CD4-positive, alpha-beta T cell treated with Interleukin-12 subunit alpha and Interleukin-12 subunit beta, for 1 hour (primary cell): ENCODE measurements at places on chromosomes 7 and 10.
A peak's percentile ranks its signal among the peaks of the same experiment; 100 is the strongest.

- DNase-seq: no peak
Observed at GRCh38 chr10:71835671-71836595, 15.1 kb downstream of the PSAP start.

DNA sequence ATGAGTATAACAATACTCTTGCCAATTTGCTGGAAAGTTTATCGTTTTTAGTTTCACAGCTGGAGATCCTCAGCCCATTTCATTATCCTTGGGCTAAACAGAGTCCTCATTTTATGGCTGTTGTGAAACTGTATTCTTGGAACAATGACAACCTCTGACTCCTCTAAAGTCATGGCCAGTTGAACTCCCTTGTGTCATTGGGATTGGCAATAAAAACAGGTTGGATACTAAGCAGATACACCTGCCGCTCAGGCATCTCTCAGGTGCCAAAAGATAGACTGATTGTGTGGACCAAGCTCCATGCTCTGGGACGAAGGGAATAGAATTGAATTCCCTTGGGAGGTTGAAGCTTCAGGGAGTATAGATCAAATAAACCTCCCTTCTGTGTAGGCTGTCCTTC, 182.2 kb downstream of the WDR11 start:
- no peak for DNase-seq

DNA sequence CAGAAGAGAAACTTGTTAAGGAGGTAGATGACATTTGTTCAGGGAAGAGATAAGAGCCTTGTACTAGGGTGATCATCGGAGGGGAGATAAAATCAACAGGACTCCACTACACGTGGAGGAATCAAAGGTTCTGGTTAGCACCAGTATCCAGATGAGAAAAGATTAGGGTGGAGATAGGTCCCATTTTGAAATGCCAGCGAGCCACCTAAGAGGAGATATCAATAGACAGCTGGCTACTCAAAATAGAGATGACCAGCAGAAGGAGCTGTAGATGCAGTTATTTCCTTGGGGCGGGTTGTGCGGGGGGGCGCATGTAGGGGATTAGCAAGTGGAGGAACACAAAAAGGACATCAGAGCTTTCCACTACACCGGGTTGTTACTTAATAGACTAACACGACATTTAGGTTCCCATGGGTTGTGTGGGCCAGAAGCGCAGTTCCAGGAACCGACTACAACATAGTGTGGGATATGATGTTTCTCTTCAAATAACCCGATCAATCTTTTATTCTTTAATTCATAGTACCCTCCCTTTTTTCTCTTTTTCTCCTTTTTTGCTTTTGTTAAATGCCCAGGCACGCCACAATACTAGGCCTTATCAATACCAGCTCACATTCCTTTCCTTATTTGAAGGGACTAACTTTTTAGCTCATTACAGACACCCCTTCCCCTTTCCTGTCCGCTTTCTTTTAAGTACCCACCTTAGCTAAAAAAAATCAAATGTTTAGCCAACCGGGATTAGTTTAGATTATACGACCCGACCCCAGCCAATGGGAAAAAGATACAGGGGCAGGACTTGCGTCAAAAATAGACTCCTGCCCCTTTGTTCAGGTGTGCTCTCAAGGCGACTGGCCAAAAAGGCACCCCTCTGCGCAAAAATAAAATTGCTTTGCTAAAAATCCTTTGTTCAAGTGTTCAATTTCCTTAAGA, 2.0 kb upstream of the KIF11 start:
- DNase-seq: no peak

GRCh38 chr10:88783724-88784123, 18.8 kb upstream of the LIPM start:
- no peak for DNase-seq

DNA sequence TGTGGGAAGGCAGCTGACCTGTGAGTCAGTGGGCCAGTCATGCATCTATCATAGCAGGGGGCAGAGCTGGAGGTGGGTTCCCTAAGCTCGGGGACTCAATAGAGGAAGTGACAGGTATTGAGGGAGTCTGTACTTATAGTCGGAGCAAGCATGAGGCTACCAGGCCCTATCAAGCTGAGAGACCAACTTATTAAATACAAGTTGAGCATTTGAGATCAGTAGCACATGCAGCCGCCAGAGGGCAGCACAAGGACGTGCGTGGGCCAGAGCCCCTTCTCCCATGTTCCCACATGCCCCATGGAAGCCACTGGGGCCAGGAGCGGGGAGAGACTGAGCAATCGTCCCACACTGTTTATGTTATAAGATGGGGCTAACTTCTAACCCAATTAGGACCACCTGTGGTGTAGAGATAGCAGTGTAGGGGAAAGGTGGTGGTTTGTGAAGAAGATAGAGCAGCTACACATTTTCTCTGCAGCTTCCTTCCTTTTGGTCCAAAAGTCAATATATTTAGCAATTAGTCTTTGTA, 13.0 kb upstream of the STK31 start:
- DNase-seq: peak; percentile 49

- DNase-seq: no peak
Observed at GRCh38 chr10:112525200-112525599, 78.2 kb downstream of the VTI1A start.
